NCI-H1105 (cell line): ENCODE measurements at places on chromosomes 12 and 14.

DNA sequence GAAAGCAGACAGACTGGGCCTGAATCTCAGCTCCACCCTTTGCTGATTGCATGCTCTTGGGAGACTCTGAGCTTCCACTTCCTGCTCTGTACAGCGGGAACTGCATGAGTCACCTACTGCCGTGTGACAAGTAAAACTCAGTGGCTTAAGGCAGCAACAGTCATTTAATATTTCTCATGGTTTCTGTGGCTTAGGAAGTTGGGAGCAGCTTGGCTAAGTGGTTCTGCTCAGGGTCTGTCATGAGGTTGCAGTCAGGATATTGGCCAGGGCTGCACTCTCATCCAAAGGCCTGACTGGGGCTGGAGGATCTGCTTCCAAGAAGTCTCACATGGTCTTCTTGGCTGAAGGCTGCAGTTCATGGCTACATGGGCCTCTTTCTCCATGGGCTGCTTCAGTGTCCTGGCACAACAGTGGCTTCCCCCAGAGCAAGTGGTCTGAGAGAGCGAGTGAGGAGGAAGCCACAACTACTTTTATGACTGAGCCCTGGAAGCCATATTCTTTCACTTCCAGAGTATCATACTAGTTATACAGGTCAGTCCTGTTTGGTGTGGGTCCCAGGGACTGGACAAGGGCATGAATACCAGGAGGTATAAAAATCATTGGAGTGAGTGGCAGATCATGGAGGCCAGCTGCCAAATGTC lies 49.7 kb downstream of the FAM222A start:
- DNase-seq = no peak

GRCh38 chr14:50569714-50570274 lies 9.8 kb downstream of the ATL1 start:
- DNase-seq = no peak

DNA sequence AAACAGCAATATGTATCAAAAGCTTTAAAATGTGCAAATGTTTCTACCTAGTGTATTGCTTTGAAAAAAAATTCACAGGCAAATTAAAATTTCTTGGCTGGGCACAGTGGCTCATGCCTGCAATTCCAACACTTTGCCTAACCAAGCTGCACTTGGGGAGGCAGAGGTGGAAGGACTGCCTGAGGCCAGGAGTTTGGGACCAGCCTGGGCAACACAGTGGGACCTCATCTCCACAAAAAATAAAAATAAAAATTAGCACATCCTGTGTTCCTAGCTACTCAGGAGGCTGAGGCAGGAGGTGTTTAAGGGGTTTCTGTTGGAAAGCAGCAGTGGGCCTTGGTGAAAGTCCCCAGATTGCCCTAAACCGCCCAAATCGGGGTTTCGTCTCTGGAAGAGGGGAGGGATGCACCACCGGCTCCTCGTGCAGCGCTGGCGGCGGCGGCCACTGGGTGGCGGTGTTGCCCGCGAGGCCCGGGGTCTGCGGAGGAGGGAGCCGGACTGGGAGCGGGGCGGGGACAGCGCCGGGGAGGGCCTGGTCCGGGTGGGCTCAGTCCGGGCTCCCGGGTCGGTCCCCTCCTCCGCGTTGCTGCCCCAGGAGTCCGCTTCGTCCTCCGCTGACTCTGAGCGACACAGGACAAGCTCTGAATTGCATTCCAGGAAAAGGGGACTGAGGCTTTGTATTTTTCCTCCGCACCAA lies 265.6 kb downstream of the AACS start:
- DNase-seq = peak; percentile 31

GRCh38 chr14:20630340-20631022 lies 11.0 kb downstream of the OR6S1 start:
- DNase-seq = peak; percentile 69

GRCh38 chr14:73241481-73242165 lies 4.3 kb downstream of the PAPLN start:
- no peak for DNase-seq

DNA sequence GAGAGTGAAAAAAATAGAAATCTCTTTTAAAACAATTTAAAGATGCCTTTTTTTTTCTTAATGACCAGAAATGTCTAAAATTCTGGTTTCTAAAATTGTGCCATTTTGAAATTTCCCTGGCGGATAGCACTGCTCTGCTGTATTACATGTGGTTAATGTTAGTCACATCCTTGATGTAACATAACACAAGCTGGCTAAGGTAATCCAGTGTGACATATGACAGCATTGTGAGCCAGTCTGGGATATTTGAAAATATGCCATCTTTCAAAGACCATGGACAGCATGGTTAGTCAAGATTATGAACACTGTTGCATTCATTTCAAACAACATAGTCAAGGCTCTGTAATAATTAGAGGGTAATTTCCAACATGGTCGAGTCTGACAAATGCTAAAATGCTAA lies 133.2 kb downstream of the ALX1 start:
- DNase-seq = no peak

- DNase-seq = no peak
Measured at GRCh38 chr12:104656921-104657320, 200.2 kb downstream of the CHST11 start.

DNA sequence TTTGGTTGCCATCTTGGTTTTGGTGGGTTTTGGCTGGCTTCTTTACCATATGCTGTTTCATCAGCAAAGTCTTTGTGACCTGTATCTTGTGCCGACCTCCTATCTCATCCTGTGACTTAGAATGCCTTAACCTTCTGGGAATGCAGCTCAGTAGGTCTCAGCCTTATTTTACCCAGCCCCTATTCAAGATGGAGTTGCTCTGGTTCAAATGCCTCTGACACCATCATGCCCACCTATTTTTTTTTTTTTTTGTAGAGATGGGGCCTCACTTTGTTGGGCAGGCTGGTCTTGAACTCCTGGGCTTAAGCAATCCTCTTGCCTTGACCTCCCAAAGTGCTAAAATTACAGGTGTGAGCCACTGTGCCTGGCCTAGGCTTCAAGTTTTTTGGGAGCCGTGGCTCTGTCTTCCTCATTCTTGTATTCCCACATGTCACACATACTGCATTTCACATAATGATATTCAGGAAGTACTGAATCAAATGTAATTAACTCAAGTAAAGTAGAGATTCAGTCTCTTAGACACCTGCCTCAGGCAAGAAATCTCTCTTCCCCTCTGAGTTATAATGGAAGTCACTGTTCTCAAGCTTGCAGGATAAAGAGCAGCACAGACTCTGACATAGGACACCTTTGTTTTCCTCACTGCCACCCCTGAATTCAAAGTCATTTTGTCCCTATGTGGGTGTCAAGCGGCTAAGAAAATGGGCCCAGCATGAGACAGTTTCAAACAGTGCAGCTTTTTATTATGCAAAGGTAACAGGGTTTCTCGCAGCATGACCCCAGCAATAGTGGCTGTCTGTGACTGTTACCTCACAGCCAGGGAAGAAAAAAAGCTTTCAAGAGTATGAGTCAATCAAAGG lies 159.0 kb downstream of the PTPN11 start:
- DNase-seq = no peak

GRCh38 chr12:14573118-14573517 lies 5.4 kb upstream of the PLBD1 start:
- DNase-seq = no peak
